ENCODE measurements at places on chromosomes 4 and X.
A peak's percentile ranks its signal among the peaks of the same experiment; 100 is the strongest.

DNA sequence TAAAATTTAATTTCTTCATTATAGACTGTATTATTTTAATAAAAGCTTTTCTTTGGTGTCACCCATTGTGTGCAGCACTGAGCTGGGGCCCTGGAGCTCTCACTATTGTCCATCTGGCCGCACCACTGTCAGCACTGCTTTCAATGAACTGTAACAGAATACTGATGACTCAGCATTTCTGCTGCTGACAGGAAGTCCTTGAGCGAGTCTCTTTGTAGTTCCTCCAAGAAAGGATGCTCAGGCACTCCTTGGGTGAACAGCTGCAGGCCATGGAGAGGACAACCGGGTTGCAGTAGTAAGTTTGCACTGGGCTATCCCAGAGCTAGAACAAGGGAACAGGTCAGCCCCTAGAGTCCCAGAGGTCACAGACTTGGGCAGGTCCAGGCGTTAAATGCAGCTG is 81.6 kb downstream of the SORBS2 start:
- peak; percentile 26 for DNase-seq

DNA sequence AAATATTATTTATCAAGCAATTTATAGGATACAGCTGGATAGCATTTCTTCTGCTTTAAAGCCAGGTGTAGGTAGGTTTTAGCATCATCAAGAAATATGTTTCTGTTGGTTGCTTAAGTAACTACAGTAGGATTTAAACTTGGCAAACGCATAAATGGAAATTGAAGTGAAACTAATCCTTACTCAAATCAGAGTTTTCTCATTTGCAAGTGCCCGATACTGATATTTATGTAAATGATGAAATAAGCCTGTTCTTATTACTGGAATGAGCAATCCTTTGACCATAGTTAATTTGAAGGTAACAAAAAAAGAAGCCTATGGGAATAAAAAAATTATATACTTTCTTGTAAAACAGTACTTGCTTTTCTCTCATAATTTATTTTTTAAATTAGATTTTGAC is 23.2 kb upstream of the PIGA start:
- no peak for DNase-seq

GRCh38 chrX:153507484-153508178 is 9.8 kb upstream of the ATP2B3 start:
- DNase-seq: peak; percentile 93

DNA sequence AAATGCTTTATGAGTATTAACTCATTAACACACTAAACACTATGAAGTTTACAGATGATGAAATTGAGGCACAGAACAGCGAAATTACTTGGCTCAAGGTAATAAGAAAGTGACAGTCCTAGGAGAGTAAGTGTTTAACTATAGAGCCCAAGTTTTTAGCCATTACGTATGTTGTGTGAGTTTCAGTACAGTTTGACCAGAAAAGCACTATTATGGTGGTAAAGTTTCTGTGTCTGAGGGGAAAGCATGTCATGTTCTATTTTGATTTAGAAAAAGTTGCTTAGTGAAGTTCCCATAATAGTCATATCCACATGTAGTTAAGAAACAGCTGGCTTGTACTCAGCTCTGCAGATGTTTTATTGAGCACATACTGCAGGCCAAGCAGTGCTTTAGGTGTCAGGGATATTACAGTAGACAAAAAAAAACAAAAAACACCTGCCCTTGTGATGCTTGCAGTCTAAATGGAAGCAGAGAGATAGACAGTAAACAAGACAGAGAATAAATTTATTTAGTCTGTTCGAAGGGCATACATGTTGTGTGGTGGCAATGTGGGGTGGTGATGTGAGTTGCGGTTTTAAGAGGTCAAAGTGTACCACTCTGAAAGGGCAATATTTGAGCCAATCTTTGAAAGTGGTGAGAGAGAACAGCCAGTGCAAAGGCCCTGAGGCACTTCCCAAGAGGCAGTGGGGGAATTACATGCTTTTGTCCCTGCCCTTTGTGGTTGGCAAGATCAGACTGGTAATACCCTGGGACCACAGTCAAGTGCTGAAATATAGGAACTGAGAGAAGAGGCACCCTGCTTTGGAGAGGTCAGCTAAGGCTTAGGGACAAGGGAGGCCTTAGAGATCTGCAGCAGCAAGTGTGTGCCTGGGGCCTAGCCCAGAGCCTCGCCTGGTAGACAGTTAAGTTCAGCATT is 6.2 kb downstream of the TMEM131L start:
- no peak for DNase-seq

DNA sequence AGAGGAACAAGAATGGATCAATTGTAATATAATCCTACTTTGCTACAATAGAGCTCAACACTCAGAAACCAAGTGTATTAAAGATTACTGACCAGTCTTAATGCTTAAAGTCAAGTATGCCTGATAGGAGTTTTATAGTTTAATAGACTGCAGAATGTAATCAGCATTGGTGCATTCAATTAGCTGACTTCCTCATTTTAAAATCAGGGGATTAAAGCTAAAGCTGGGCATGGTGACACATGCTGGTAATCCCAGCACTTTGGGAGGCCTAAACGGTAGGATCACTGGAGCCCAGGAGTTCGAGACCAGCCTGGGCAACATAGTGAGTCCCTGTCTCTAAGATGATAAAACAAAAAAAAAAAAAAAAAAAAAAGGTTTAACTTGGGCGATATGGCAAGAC is 10.8 kb downstream of the HNRNPDL start:
- no peak for DNase-seq

- DNase-seq: no peak
These were observed 128.7 kb downstream of the FHIP1A start for GRCh38 chr4:151537687-151538086.

DNA sequence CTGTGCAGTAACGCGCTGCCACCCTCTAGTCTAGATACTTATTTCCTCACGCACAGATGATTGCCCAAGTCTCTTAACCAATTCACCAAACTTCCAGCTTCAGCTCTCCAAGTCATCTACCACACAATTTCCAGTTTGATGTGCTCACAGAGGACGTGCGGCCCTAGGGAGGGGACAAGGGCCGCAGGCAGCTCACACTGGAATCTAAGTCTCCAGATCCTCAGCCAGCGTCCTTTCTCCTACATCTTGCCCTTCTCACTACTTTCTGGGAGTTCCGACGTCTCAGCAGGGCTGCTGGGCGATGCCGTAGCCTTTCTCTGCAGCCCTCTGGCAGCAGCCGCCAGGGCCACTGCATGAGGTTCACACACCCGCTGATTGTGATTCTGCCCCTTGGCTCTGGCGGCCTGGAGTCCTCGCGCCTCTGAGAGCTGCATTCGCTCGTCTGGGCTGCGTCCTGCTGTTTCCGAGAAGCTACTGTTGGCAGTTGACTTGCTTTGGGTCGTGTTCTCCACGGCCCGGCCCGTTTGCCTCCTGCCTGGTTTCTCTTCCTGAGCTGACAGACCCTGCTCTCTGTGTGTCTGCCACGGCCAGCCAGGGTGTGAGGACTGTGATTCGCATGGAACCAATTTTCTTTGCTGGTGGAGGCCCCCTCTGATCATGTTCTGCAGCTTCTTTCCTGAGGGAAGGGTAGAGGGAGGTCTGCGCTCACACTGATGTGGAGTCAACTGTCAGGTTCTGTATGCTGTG is 14.1 kb upstream of the TMEM131L start:
- peak; percentile 34 for DNase-seq

All from iPS-NIHi11 (cell line).